Bronchial smooth muscle cell (primary cell): ENCODE measurements at places on chromosomes 1 and 21. TPM values are rescaled to one million over a fixed set of nuclear protein-coding genes. Genes with fewer than 3 reads are reported as not detected.

Gene CELA2A
- total RNA-seq: not detected in 2 replicates

Gene EXTL1
- 0.09 and 0.47 TPM in 2 replicates for total RNA-seq

Gene SPRR5
- total RNA-seq: not detected in 2 replicates

Gene PCAT6
- 0.16 TPM in 1 of 2 replicates, not detected in the other for total RNA-seq
